ENCODE measurements at places on chromosomes 16 and 17. TPM values are rescaled to one million over a fixed set of nuclear protein-coding genes. Genes with fewer than 3 reads are reported as not detected.

- DNase-seq: peak; percentile 95
These were observed at the start of gene CCL2 for GRCh38 chr17:34254651-34255380. CCL2 (plus strand) TSS chr17:34255285; CDS start chr17:34255350, 65 bp downstream.

- DNase-seq: no peak
These were observed 24.9 kb downstream of the ACSF3 start for GRCh38 chr16:89118361-89119165.

DNA sequence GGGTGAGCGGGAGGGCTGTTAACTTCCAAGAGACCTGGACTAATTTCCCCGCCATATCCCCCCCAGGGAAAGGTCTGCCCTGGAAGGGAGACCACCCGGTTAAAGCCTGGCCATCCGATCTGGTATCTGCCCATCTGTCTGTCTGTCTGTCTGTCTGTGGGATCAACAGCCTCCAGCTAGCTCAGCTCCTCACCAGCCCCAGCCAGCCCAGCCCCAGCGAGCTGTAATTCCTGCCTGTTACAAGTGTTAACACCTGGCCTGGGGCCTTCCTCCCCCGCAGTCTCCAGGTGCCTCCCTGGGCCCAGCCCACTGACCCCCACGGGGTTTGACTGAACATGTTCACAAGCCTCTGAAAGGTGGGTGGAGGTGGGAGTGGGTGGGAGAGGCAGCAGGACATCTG, 4.0 kb downstream of the WNT3 start:
- DNase-seq: no peak

DNA sequence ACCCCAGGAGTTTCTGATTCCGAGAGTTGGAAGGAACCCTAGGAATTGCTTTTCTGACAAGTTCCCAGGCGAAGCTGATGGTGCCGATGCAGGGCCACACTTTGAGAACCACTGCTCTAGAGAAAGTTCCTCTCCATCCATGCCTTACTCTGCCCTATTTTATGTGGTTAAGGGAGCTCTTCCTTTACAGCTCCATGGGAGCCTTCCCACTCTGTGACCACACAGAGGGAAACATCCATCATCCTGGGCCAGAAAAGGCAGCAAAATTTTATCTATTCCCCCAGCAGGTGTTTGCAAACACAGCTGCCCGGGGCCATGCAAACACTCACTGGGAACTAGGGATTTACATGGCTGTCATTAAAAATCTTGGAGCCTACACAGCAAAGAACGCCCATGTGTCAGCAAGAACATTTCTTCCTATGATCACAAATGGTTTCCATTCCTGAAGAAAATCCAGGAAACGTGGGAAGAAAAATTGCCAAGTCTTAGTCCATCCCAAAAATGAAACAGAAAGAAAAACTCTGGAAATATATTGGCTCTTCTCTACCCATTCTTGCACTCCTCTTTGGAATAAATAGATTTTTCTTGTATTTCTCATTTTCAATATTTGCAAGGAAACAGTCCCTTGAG, 252.7 kb downstream of the PMP22 start:
- DNase-seq: no peak

- DNase-seq: no peak
These were observed 5.3 kb upstream of the FOXN1 start for GRCh38 chr17:28500712-28501379.

DNA sequence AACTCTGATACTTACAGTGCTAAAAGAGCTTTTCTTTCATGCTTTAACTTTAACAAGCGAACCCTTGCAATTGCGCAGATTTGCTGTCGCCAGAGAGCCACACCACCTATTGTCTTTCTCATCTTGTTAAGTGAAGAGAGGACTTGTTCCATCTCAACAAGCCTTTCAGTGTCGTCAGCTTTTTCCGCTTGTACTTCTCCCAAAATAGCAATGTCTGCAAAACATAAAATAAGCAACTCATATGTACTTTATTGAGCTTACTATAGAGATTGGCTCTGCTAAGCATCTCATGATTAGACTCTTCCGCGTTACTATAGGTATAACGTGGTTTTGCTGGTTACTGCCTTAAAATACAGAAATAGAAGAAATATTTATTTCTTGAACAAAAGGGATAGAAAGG, 51.9 kb downstream of the ABCA8 start:
- DNase-seq: no peak

- peak; percentile 50 for DNase-seq
These were observed 7.2 kb downstream of the DLX3 start for GRCh38 chr17:49987681-49988441.

GRCh38 chr16:3858801-3859200, 21.7 kb downstream of the CREBBP start:
- no peak for DNase-seq

GRCh38 chr17:49996121-49996494, 1.1 kb upstream of the DLX3 start:
- no peak for DNase-seq

DNA sequence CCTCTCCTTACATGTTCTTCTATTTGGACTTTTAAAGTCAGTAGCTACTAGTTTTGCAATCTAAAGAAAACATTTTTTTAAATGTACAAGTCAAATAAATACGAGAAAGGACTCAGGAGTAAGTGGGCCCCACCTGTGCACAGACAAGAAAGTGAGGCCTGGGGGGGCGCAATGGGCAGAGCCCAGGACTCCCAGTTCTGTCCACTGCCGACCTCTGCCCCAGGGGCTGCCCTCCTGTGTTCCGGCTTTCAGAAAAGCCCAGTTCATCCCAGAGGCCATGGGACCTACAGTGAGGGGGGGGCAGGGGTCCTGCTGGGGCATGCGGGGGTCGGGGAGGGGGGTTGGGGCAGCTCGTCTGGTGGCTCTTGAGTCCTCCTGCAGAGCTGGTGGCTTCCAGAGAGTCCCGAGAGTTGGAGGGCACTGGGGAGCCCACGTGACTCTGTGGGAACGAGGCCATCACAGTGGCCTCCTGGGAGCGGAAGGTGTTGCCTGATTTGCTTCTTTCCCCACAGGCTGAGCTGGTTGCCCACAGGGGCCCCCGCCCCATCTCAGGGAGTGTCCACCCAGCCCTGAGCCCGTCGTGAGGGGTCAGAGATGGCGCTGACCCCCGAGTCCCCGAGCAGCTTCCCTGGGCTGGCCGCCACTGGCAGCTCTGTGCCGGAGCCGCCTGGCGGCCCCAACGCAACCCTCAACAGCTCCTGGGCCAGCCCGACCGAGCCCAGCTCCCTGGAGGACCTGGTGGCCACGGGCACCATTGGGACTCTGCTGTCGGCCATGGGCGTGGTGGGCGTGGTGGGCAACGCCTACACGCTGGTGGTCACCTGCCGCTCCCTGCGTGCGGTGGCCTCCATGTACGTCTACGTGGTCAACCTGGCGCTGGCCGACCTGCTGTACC, 2.4 kb downstream of the UTS2R start:
- DNase-seq: no peak

- no peak for DNase-seq
These were observed 116.3 kb downstream of the AMFR start for GRCh38 chr16:56309008-56309407.

- no peak for DNase-seq
These were observed 5.7 kb downstream of the ASPSCR1 start for GRCh38 chr17:81983011-81983638.

GRCh38 chr17:40093580-40094201, 6.7 kb downstream of the NR1D1 start:
- DNase-seq: no peak

DNA sequence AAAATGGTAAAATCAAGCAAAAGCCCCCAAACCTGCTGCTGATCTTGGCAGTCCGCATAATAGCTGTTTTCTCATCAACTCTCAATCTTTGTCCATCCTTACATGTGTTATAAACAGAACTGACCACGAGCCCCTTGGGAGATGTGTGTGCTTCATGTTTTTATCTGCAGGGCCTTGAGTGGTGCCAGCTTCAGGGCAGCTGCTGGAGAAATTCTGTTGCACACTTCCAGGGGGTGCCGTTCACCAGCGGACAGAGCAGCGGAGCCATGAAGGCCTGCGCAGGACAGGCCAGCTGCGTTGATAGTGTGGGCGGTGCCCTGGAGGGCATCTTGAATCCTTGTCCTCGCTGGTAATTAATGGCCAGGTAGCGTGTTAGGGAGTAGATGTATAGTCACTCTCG, 20.1 kb downstream of the MPRIP start:
- no peak for DNase-seq

- no peak for DNase-seq
These were observed 276.8 kb downstream of the SEC14L1 start for GRCh38 chr17:77417575-77417974.

DNA sequence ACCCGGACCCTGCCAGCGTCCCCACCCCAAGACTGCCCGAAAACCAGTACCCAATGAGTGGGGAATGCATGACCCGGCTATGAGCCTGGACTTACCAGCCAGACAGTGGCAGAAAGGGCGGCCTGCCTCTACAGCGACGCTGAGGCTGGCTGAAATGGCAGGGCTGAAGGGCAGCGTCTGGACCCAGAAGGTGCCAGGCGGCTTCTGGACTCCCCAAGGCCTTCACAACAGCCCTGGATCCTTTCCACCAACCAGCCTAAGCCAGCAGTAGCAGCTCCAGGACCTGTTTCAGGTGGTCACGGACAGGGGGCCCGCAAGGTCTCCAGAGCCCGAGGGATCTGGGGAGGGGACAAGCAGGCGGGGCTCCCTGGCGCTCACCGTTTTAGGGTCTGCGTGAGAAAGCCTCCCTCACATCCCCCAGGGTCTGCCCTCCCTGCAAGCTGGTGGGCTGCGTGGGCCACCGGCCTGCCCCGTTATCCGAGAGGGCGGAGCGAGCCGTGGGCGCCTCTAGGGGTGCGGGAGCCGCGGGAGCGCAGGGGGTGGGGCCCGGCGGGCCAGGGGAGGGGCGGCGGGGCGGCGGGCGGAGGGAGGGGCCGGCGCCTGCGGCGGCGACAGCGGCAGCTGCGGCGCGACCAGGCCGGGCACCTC, at the start of gene RIPOR1:
TSS of gene RIPOR1 (plus strand) at position 608 of the 648 bp plus-strand sequence. CDS start 9,618 bp downstream, outside the sequence.
- DNase-seq: no peak

GRCh38 chr16:63602206-63602927, 1519.5 kb downstream of the CDH11 start:
- no peak for DNase-seq

DNA sequence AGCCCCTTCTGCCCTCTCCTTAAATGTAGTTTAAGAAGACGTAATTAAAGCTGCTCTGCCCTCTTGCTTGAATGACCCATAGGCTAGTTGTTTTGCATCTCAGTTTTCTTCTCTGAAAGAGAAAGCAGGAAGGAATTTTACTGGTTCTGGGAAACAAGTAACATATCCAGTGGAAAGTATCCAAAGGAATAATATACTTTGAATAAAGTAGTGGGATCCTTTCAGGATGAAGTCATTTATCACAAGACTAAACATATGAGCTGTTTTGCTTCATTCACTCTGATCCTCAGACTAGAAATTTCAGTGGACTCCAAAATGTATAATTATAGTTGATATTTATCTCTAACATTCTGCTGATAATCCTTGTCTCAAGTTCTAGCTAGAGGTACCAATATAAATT, 1297.6 kb upstream of the GOT2 start:
- DNase-seq: no peak

DNA sequence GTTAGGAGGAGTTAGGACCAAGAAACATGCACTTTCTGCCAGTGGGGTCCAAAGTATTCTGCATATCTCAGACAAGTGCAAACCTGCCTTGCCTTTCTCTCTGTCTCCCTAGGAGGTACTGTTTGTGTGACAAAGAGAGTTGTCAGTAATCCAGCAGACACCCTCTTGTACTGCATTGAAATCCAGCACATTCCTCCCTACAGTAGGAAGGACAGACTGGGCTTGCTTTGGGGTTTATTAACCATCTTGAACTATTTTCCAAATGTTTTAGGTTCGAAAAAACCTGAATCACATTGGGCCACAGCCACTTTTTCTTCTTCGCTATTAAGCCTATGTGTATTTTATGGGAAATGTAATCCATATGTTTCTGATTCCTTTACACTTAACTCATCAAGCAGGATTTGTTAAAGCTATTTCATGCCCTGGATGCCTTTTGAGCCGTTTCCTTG, 204.2 kb upstream of the KCNJ16 start:
- peak; percentile 17 for DNase-seq

DNA sequence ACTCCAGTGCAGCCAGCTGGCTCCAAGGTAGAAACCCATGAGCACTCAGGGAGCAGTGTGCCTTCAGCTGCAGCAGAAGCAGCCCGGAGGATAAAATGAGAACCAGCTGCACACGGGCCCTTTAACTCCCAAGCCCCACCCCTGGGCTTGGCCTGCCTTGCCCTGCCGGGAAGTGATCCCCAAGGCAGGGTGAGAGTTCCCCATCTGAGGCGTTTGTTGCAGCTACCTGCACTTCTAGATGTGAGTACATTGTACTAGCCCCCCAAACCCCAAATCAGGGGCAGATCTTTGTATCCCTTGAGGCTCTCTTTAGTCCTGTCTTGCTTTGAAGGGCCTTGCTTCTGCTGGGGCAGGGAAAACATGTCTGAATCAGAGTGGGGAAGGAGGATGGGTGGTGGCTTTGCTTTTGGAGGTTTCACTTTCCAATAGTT, at the start of gene MVP:
TSS of gene MVP (plus strand) at position 192 of the 431 bp plus-strand sequence. CDS start 10,088 bp downstream, outside the sequence.
- peak; percentile 56 for DNase-seq

DNA sequence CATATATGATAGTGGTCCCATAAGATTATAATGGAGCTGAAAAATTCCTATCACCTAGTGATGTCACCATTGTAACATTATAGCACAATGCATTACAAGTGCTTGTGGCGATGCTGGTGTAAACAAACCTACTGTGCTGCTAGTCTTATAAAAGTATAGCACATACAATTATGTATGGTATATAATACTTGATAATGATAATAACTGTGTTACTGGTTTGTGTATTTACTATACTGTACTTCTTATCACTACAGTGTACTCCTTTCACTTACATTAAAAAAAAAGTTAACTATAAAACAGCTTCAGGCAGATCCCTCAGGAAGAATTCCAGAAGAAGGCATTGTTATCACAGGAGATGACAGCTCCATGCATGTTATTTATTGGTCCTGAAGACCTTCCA, 122.0 kb upstream of the NACA2 start:
- no peak for DNase-seq

GRCh38 chr16:87580855-87581261, 21.4 kb upstream of the JPH3 start:
- DNase-seq: peak; percentile 95

ITGAD gene
- 0.06 TPM for total RNA-seq

ASGR1 gene
- total RNA-seq: 1.2 TPM

VTN gene
- total RNA-seq: not detected

KRT33A gene
- total RNA-seq: not detected

SYNGR3 gene
- not detected for total RNA-seq

MYH2 gene
- not detected for total RNA-seq

CDRT15L2 gene
- not detected for total RNA-seq

TP53TG3B gene
- total RNA-seq: 3.4 TPM

TOX3 gene
- not detected for total RNA-seq

KRTAP4-6 gene
- total RNA-seq: not detected

TEKT1 gene
- total RNA-seq: not detected

CDR2 gene
- 22.9 TPM for total RNA-seq
